ELR (cell line): ENCODE measurements at places on chromosomes 7 and 10.

- DNase-seq = no peak
Observed at GRCh38 chr10:86182150-86182549, 184.4 kb downstream of the GRID1 start.

- no peak for DNase-seq
Observed at GRCh38 chr7:44445986-44446671, 44.3 kb downstream of the NUDCD3 start.

DNA sequence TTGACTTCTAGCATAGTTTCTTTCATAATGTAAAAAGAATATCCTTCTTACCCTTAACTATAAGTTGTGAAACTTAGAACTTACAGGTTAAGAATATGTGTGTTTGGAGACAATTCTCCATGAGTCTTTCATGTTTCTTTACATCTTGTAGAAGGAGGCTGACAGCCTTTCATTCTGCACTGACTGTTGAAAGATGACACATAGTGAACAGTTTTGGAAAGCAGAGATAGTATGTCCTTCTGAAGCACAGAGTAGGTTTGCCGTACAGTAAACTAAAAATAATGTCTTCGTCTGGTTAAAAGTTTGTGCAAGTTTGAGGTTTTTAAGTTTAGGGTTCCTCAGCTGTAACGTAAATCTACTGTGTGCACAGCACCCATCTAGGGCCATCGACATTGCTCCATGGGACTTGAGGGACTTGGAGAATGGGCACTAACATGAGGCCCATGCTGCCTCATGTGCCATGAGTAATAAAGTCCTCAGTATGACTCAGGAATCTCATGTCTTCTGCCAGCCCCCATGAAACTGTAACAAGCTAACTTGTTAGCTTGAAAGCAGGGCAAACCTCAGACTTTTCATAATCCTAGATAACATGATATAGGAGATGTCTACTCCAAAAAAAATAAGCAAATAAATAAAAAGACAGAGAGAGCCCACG, 24.5 kb upstream of the ELAPOR2 start:
- DNase-seq = no peak

GRCh38 chr7:116451957-116452729, 47.4 kb upstream of the CAV2 start:
- DNase-seq = no peak

- no peak for DNase-seq
Observed at GRCh38 chr7:68925241-68925640, 673.0 kb upstream of the AUTS2 start.

DNA sequence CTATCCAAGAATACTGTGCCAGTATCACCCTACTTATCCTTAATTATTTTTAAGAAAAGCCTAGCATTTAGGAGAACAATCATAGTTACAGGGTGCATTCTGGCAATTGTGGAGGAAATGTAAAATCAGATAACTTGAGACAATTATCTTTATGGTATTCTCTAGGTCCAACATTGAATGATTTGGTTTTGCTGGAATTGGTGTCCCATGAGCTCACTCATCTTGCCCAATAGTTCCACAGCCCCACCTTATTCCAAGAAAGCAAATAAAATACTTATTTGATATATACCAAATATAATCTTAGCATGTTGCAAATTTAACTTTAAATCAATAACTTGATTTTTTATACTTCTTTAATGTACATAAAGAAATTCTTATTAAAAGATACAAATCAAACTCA, 65.3 kb downstream of the DGKB start:
- peak; percentile 36 for DNase-seq

DNA sequence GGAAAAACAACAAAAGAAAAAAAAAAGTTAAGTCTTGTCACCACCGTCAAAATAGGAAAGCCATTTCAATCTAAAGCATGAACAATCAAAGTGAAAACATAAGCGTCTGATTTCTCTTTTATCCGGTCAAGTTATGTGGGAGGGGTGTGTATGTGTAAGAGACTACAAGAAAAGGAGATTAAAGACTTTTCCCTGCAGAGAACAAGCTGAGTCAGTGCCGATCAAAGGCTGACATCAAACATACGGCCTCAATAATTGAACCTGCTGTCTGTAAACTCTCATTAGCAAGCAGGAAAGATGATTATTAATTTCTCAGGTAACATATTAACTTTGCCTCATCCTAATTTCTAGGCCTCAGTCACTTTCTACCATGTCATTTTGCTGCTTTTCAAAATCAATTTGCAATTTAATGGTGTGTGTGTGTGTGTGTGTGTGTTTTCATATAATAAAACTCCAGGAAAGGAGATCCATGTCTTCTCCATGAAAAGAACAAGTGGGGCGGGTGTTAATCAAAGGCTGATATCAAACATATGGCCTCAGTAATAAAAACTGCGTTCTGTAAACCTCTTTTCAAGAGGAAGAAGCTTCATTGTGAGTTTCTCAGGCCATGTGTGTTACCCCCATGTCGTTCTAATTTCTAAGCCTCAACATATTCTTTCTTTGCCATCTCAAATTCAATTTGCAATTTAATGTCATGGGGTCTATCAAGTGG, 649.1 kb upstream of the SORCS1 start:
- no peak for DNase-seq

GRCh38 chr7:149085866-149086265, 4.7 kb downstream of the ZNF786 start:
- no peak for DNase-seq

- DNase-seq = peak; percentile 9
Observed at GRCh38 chr10:96831200-96831866, 765 bp upstream of the LCOR start.

GRCh38 chr7:9680713-9681112, 1247.3 kb downstream of the NXPH1 start:
- DNase-seq = no peak

GRCh38 chr10:43322769-43323168, 48.7 kb upstream of the FXYD4 start:
- peak; percentile 57 for DNase-seq

DNA sequence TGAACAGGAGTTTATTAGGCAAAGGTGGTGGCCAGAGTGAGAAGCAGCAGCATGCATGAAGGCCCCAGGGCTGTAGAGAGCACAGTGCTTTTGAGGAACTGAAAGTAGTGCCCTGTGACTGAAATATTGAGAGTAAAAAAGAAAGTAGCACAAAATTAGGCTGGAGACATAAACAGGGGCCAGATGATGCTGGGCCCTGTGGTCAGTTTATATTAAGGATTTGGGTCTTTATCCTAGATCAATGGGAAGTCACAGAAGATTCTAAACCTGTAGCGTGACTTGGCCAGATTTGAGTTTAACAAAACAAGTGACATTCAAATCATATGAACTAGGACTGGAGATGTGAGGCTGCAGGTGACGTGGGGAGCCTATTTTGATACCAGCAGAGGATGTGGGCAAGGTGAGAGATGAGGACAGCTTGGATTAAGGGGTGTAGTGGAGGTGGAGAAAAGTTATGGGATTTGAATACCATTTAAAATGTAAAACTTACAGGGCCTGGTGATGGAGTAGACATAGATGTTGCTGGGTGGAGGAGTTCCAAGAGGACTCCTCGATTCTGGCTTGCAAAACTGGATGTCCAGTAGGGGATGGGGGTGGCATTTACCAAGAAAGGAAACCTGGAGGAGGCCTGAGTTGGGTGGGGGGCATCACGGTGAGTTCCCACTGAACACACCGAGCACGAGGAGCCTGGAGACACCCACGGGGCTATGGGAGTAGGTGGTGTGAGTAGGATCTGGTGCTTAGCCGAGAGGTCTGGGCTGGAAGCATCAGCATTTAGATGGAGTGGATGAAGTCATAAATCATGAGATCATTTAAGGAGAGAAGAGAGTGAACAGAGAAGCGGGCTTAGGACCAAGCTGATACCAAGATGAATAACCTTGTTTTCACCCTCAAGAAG, 52.8 kb downstream of the HHEX start:
- DNase-seq = no peak

DNA sequence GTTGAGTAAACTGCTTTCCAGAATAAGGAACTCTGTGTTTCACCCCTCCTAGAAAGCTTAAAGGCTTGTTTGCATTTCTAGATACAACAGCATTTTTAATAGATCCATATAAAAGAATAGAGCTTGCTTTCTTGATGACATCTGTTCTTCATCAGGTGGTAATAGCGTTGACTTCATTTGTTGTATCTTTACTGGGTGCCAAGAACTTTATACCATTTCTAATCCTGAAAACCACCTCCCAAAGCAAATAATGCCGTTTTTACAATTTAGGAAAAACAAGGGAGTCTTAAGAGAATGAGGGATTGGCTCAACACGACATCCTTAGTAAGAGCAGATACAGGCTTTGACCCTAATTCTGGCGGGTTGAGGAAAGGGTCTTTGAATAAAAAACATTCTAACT, 993.4 kb downstream of the TYW1 start:
- no peak for DNase-seq

- DNase-seq = no peak
Observed at GRCh38 chr7:103996639-103997038, 7.2 kb upstream of the RELN start.

DNA sequence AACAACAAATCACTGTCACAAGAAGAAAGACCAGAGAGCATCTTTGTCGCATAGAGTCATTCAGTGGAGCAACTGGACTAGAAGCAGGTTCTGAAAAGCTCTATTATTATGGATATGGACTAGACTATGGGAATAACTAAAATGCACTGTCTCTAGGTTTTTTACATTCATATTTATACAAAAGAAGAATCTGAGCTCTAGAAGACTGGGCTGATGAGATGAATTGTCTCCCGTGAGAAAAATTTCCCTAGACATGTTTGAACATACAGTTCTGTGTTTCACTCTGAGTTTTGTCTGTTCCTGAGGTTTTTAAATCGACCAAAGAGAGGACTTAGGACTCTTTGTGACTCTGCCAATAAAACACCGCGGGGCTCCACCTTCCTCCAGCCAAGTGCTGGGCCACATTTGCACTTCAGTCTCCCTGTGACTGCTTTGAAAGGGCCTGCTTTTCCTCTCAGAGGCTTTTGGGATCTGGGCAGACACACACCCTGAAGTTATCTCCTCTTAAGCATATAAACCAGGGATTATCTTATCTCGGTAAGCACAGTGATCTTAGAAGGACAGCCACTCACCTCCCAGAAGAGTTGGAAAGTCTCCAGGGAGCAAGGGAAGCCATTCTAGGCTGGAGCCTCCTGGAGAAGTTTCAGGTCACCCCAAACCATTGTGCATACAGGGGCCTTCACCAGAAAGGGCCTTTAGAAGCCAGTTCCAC, 101.0 kb upstream of the JCAD start:
- no peak for DNase-seq

GRCh38 chr7:66557214-66558200, 71.2 kb upstream of the KCTD7 start:
- DNase-seq = peak; percentile 54

GRCh38 chr7:124460056-124460450, 305.5 kb downstream of the GPR37 start:
- DNase-seq = no peak

- no peak for DNase-seq
Observed at GRCh38 chr7:36336390-36336789, 53.3 kb upstream of the ANLN start.

DNA sequence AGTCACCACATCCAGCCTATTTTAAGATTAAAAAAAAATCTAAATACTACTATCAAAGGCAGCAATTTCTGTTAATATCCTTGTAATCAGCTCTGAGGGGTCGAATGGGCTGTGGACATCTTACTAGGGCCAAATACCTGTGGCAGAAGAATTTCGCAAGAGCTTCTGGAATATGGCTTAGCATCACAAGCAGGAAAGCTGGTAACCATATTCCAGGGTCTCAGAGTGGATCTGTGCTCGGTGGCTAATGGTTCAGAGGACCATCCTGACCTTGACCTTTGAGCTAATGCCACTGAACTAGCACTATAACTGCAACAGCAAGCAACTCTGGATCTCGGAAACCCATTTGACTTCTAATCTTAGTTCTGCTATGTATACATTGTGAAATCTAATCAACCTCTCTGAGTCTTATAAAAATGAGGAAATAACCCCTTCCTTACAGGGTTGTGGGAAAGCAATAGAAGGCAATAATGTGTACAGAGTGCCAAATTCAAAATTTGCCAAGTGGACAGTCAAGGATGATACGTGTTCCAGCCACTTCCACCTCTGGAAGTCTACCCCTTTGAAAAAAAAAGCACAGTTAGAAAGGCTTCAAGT, 65.5 kb downstream of the CYP26A1 start:
- DNase-seq = no peak

- DNase-seq = peak; percentile 93
Observed at GRCh38 chr10:3071405-3072198, 4.3 kb downstream of the PFKP start.

DNA sequence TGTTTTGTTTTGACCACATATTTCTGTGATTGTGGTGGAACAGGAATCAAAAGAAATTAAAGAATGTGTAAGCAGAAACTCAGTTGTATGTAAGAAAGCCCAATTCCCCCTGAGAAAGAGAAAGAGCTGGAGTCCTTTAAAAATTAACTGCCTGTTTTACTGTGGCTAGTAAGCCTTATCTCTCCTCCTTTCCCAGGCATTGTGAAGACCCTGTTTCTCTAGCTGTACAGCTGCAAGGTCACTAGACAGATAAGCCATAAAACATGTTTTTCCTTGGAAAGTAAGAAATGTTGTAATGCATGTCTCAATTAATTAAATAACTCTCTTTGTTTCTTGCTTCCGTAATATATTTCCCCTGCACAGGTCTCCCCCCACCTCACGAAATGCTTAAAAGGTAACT, 53.5 kb downstream of the OR13A1 start:
- no peak for DNase-seq

- DNase-seq = peak; percentile 54
Observed at GRCh38 chr10:67772894-67773511, 65.0 kb downstream of the DNAJC12 start.

DNA sequence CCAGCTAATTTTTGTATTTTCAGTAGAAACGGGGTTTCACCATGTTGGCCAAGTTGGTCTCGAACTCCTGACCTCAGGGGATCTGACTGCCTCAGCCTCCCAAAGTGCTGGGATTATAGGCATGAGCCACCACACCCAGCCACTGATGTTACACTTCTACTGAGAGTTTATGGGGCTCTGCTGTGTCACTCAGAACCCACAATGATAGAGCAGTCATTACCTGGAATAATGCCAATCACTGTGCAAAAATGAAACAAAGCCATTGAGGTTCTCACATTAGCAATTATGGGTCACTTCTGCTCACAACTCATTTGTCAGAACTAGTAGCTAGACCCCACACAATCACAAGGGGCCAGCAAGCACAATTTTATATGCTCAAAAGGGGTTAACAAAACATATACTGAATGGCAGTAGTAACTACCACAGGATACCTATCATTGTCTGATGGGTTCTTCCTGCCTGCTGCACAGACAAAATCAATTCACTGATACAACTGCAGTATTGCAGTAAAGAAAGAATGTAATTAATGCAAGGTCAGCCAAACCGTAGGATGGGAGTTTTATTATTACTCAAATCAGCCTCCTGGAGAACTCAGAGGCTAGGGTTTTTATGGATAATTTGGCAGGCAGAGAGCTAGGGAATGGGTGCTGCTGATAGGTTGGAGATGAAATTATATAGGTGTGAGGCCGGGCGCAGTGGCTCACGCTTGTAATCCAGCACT, 72.1 kb upstream of the TRIM24 start:
- no peak for DNase-seq

DNA sequence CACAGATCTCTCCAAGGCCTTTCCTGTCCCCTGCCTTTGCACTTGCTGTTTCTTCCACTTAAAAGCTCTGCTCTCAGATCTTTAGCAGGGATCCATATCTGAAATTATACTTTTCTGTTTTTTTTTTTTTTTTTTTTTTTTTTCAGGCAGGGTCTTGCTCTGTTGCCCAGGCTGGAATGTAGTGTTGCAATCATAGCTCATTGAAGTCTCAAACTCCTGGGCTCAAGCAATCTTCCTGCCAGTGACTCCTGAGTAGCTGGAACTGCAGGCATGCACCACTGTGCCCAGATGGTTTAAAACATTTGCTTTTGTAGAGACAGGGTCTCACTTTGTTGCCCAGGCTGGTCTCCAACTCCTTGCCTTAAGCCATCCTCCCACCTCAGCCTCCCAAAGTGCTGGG, 5.0 kb upstream of the TSPAN15 start:
- DNase-seq = no peak

GRCh38 chr10:70378122-70378521, 4.3 kb downstream of the LRRC20 start:
- peak; percentile 98 for DNase-seq
